SW 1271 (cell line): ENCODE measurements at places on chromosomes 1 and 21.

GRCh38 chr1:65503427-65503826 is 83.0 kb downstream of the LEPR start:
- DNase-seq: no peak

DNA sequence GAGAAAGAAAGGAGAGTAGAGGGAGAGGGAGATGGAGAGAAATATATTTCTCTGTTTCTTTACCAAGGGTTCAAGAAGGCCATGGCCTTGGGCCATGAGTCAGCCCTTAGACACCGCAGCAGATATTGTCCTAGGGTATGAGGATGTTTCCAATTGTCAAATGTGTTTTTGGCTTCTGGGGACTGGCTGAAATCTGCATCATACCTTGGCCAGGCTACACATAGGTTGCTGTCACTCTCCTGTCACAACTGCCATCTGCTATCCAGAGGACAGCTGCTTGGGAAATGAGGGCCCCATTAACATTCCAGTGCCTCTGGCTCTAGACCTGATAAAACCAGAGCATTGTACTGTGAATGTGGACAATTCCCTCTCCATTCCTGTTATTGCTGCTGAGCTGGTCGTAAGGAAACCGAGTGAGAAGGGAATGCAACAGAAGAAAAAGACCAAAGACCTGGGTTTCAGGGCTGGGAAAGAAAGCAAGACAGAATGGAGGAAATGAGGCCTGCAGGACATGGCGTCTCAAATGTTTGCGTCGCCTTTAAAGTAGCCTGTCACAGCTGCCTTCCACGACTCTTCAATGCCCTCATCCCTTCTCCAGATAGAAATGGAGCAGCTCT is 8.8 kb upstream of the PIGC start:
- no peak for DNase-seq

DNA sequence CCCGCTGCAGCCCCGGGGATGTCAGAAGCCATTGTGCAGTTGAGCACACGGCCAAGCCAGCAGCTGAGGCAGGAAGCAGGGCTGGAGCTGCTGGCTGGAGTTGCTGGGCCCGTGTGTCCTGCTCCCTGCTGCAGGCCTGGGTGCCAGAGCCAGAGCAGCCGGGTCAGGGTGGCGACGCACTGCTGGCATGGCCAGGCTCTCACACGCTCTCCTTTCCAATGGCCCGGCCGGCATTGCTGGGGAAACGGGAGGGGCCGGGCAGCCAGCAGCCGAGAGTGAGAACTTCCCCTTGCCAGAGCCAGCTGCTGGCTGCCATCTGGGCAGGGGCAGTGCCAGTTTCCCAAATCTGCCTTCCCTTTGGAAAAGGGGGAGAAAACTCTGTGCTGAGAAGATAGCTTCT is 82.4 kb upstream of the PROX1 start:
- no peak for DNase-seq

GRCh38 chr21:36624105-36624504 is 74.8 kb upstream of the SIM2 start:
- no peak for DNase-seq

DNA sequence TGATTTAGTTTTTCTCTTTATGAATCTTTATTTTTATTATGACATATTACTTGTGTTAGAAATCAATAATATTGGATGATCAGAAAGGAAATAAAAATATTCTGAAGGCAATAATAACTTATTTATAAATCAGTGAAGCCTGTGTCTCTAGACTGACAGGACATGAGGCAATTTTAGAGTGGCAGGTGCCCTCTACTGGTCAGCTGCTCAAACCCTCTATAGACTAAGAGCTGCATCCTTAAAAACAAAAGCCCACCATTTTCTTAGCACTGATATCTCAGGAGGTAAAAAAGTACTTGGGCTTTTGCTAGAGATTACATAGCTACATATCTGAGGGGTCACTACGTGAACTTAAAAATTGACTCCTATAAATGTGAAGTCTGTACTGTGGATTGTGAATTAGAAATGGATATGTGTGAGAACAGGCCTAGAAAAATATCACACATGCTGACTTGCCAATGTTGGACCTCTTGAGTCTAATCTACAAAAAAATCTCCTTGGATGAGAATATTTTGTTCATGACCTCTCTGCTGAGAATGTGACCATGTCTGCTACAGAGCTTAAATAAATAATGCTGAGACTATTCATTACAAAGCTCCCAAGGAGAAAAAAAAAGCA is 597.9 kb upstream of the ADAMTS5 start:
- no peak for DNase-seq

GRCh38 chr21:17732306-17732705 is 86.8 kb downstream of the C21orf91 start:
- no peak for DNase-seq

- no peak for DNase-seq
Measured at GRCh38 chr1:229454056-229454455, 20.2 kb upstream of the ACTA1 start.

- DNase-seq: no peak
Measured at GRCh38 chr1:183841550-183841949, 36.6 kb downstream of the RGL1 start.

GRCh38 chr1:56360021-56360420 is 219.3 kb downstream of the PLPP3 start:
- no peak for DNase-seq
